ENCODE measurements at places on chromosomes 7 and 10.

DNA sequence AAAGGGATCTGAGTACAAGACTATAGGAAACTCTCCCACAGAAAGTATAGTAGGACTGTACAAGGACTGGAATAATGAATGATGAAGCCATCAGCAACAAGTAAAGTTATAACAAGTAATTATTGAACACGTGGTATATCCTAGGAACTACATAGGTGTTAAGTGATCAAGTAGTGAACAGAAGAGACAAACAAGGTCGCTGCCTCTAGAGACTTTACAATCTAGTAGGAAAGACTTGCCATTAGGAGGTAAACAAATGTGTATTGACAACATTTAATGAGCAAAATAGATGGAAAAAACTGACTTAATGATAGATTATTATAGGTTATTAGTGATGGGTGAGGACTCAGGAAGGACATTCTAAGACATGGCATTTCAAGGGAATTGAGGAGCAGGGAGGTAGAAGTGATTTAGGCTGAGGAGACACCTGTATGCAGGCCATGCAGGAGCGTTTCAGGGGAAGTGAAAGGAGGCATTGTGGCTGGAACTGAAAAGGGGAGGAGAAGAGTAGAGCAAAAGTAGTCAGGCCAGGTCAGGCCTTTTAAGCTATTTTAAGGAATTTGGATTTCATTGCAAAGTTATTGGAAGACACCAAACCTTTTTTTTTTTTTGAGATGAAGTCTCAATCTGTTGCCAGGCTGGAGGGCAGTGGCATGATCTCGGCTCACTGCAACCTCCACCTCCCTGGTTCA is 8.5 kb upstream of the GLCCI1 start:
- no peak for DNase-seq

DNA sequence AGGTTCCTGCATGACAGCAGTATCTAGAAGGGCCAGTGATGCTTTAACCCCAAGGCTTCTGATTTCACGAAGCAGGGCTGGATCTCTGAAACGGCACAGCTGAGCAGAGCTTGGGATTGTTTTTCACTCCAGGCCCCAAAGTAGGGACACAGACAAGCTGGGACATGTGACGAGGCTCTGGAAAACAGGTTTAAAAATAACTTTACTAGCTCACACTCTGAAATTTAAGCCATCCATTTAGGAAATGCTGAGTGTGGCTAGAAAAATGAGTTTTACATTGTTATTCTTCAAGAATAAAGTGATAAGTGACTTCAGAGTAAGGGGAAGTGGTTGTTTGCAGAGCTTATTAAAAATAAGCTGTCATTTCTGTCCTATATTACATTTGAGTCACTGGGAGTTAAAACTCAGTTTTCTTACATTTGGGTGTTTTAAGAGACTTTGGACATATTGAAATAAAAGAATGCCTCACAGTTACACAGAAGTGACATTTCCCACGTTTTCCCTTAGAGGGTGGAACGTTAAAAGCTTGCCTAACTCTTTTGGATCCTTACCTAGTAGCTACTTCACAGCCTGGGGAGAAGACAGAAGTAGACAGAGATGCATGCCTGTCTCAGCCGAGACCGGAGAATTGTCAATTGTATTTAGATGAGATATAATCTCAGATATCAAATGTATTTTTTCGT is 107.8 kb downstream of the GALNT17 start:
- DNase-seq = no peak

- no peak for DNase-seq
Observed at GRCh38 chr10:129958629-129959543, 5.2 kb downstream of the EBF3 start.

- no peak for DNase-seq
Observed at GRCh38 chr7:158150234-158150633, 437.4 kb downstream of the PTPRN2 start.

DNA sequence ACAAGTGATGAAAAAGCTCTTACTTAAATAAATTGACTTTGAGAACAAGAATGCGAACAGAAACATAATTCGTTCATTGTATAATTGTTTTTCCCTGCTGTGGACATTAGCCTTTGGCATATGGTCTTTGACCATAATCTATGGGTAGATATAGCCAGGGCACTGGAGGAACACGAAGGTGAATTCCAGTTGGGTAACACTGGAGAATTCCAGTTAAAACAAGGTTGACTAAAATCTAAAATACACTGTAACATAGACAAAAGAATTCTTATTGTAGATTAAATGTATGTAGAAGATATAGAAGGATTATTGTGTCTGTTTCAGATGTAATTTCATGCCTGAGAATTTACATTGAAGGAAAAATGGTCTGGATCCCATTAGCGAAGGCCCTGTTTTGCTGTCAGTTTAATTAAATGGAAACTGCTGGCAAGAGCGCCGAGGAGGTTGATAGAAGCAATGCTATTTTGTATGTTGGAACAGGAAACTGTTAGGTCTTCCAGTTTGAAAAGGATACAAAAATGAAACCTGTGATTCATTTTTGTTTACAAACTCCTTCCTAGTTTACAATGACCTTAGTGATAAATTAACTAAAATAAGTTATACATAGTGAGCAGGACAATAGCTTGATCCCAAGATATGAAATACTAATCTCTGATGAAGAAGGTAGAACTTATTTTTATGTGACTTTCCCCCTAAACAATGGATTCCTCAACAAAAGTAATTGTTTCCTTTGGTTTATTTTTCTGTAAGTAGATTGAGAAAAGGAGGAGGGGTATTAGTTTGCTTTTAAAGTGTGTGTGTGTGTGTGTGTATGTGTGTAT is 68.9 kb downstream of the ARID5B start:
- DNase-seq = no peak

DNA sequence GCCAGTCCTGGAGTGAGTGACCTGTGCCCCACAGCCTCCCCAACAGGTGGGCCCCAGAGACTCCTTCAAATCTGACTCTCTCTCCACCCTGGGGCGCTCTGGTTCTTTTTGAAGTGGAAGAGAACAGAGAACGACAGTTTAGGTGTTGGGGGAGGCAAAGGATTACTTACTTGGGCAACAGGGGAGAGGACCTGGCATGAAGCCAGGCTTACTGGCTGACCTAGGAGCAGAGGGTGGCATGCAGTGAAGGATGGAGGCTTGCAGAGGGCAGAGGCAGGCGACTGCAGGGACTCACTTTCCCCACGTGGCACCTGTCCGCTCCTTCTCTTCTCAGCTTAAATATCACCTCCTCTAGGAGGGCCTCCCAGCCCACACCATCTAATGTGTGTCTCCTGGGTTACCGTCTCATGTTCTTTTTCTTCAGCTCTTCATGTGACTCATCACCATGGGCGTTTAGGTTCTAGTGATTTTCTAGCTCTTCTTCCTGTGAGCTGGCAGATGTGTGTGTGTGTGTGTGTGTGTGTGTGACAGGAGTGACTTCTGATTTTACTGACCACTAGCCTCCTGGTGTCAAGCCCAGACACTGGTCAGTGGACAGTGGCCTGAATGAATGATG is 15.5 kb downstream of the LZTS2 start:
- peak; percentile 88 for DNase-seq

DNA sequence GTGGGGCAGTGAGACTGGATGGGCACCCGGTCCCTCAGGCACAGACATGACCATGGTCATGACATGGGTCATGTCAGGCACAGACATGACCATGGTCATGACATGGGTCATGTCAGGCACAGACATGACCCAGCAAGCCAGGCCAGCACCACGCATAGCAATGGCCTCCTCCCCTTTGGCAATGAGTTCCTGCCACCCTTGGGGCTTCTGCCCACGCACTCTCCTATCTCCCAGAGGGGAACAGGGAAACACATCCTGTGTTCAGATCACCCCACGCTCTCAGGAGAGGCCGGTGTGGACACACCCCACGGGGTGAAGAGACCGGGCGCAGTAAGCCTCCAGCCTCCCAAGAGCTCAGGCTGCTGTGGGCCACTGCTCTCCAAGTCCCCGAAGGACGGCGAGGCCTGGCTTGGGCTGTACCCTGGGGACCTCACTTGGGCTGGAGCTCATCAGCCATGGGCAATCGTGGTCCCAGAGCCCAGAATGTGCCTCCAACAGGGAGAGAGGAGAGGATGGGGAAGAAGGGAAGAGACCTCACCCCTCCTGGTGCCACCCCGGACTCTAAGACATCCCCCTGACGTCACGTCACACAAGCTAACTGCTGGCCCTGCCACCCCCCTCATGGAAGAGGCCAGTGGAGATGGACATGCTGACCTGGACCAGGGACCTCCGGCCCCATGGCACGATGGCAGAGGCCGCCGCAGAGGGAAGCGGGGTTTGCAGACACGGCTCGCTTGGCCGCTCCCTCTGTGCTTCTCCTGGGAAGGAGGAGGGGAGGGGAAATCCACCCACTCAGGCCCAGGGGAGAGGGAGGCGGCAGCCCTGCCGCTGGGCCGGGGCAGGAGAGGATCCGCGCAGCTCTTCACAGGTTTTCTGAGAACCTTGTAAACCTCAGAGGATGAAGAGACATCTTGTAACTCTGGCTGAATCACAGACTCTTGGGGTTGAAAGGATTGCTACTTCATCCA is 269.6 kb downstream of the ELFN1 start:
- DNase-seq = no peak

- DNase-seq = no peak
Observed at GRCh38 chr10:22669163-22669711, 45.1 kb downstream of the PIP4K2A start.

GRCh38 chr10:88783724-88784123 is 18.8 kb upstream of the LIPM start:
- no peak for DNase-seq

DNA sequence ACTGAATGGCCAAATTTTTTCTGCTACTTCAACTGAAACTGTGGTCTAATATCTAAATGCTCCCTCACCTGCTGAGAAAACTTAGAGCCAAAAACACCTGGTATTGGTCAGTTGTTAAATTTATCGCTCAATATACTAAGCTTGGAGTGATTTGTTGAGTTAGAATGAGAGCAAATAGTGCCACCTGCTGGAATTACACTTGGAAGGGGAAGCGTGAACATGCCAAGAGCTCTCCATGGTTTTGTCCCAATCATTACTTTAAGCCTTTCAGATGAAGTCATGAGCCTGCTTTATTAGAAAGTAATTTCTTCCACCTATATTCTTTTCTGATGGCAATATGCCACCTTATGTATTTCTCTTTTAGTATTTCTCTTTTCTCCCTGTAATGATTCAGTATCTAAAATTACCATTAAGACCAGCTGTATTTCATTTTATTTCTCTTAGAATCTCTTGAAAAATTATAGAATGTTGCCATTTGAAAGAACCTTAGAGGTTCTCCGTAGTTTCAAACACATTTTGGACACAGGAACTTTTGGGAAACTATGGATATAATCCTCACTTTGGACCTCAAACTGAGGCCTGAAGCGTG is 447.8 kb upstream of the C7orf33 start:
- DNase-seq = peak; percentile 2

- DNase-seq = peak; percentile 55
Observed at GRCh38 chr7:35975851-35976454, 175.1 kb downstream of the SEPTIN7 start.

GRCh38 chr7:31938650-31939049 is 131.6 kb downstream of the PDE1C start:
- DNase-seq = peak; percentile 15

GRCh38 chr10:35015843-35016408 is 74.2 kb downstream of the CUL2 start:
- no peak for DNase-seq

DNA sequence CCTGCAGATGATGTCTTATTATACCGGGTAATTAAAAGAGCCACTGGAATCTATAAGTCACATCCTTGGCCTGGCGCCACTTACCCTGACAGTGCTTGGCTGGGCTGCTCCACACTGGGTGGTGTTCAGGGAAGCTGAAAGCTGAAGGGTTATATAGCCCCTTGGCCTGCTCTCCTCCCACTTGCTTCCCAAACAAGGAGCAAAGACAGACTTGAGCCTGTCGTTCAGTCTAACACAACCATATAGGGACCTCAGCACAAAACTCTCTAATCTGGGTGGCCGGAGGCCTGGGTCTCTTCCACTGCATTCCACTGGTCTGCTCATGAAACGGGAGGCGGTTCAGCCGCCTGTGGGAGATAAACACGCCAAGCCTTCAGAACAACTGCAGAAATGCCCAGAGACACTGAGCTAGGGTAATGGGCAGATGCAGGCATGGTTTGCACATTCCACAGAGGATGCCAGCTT is at the start of gene ACTA2:
Gene ACTA2 (minus strand): TSS at position 127 of the 465 bp plus-strand sequence. CDS start 3,843 bp downstream, outside the sequence.
- peak; percentile 26 for DNase-seq

GRCh38 chr10:115355162-115355760 is 262.1 kb downstream of the ATRNL1 start:
- DNase-seq = peak; percentile 24

- DNase-seq = peak; percentile 70
Observed at GRCh38 chr10:100341953-100342626, 4.9 kb upstream of the SCD start.

DNA sequence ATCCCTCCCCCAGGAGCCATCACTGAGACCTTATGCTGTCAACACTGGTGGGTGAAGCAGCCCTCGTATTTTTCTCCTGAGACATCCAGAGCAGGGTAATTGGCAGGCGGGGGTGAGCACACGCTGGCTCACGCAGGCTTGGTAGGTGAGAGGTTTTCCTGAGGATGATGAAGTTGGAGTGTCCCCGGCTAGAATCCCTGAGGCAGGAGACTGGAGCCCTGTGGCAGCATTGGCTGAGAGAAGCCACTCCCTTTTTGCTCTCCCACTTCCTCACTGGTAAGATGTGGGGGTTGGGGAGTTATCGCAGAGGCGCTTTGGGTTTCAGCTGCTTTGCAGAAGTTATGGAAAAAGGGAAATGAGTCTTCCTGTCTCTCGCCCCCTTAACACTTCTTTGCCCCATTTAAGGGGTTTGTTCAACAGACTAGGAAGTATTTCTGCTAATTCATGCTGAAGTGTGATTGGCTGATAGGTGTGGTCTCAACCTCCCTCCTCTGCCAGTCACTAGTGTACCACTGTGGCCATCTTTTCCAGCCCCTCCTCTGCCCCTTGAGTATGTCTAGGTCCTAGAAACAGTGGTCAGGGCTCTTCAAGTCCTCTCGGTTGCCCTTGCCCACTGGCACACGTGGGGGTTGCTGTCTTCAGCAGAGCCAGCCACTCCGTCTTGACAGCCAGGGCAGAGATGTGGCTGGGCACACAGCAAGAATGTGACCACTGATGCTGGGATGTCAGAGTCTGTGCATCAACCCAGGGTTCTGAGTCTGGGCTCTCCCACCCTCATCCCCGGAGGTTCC is 5.7 kb downstream of the ARPC1B start:
- DNase-seq = no peak

DNA sequence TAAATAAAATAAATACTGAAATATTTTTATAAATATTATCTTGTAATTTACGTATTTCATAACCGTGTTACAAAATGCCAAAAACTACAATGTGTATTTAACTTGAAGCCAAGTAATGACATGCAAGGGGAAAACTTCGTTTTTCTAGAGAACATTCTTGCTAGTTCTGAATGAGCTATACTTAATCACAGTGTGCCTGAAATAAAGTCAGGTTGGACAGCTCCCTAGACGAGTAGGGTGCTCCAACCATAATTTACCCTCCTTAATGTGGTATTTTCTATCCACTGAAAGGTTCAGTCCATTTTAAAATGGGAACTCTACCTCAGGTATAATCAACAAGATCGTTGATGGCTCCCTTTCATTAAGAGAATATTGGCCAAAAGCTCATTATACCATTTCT is 194.5 kb upstream of the AHR start:
- no peak for DNase-seq

GRCh38 chr10:108899670-108900069 is 1023.6 kb downstream of the XPNPEP1 start:
- DNase-seq = no peak

GRCh38 chr10:29496341-29497162 is 138.2 kb downstream of the SVIL start:
- DNase-seq = peak; percentile 79

GRCh38 chr10:92892691-92893054 is 44.4 kb downstream of the EXOC6 start:
- no peak for DNase-seq
